ENCODE measurements at places on chromosomes 5 and 9.

GRCh38 chr9:14935106-14935751, 25.0 kb upstream of the FREM1 start:
- no peak for DNase-seq

- DNase-seq: no peak
These were observed 96.3 kb upstream of the DAP start for GRCh38 chr5:10857338-10857733.

- no peak for DNase-seq
These were observed 440.5 kb upstream of the WWC1 start for GRCh38 chr5:167850911-167851310.

- DNase-seq: no peak
These were observed 19.0 kb upstream of the FAM169A start for GRCh38 chr5:74885170-74885569.

DNA sequence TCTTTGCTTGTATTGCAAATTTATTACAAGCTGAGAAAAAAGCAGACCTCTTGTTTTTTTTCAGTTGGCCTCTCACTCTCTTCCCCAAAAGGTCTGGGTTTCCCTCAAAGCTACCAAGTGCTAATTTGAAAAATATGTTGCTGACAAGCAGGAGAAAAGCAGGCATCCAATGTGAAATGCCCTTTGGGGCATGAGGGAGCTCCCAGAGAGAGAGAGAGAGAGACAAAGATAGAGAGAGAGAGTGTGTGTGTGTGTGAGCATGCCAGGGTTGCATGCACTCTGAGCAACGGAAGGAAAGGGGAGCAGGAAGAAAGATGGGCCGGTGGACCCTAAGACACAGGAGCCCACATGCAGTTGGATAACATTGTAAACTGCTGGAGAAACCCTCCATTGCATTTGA, 358.4 kb downstream of the TMEM38B start:
- no peak for DNase-seq

GRCh38 chr9:110047955-110048402, 160.0 kb downstream of the C9orf152 start:
- peak; percentile 11 for DNase-seq

- DNase-seq: no peak
These were observed 95.1 kb upstream of the DNAH5 start for GRCh38 chr5:14039576-14039975.

- no peak for DNase-seq
These were observed 25.2 kb downstream of the CCL28 start for GRCh38 chr5:43386960-43387362.

- no peak for DNase-seq
These were observed 19.6 kb downstream of the LPCAT1 start for GRCh38 chr5:1504069-1504595.

- peak; percentile 62 for DNase-seq
These were observed 9.1 kb upstream of the ERMP1 start for GRCh38 chr9:5841771-5842573.

- DNase-seq: peak; percentile 31
These were observed 39.2 kb upstream of the NEK6 start for GRCh38 chr9:124218438-124218982.

DNA sequence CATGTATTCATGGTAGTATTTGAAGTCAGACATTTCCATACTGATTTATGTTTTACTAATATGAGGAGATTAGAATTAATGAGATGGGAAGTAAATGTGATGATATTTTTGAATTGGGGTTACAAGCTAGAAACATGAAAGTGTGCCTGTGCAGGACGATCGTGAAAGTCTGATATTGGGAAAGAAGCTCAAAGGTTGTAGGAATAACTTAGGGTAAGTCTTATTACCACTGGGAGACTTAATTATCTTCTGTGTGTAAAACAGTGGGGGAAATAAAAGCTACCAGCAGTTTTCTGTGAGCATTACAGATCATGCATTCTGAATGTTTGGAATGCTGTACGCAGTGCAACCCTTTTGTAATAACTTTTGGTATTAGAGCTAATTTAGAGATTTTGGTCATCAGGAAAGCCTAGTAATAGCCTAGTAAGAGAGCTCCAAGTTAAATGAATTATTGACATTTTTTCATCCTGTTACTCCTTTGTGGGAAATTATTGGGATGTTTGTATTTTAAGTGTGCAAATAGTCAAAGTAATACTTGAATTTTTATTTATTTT, 153.9 kb downstream of the PCSK5 start:
- DNase-seq: no peak

DNA sequence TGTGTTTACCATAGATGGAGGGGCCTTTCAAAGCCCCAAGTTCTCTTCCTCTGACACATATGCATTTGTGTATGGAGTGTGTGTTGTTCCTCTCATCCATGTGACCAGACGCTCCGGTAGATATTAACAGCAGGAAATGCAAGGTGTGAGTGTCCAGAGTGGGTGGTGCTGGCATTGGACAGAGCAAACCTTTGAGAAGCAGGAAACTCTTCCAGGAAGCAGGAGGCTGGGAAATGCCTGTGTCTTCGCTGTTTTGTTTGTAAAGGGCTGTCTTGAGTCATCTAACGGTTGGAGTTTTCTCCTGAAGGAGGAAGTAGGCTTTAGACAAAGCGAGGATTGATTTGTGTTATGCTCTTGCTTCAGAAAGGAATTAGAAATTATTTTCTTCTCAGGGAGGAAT, 370.9 kb downstream of the PLK2 start:
- no peak for DNase-seq

GRCh38 chr5:138594305-138595058, 19.3 kb upstream of the HSPA9 start:
- no peak for DNase-seq

DNA sequence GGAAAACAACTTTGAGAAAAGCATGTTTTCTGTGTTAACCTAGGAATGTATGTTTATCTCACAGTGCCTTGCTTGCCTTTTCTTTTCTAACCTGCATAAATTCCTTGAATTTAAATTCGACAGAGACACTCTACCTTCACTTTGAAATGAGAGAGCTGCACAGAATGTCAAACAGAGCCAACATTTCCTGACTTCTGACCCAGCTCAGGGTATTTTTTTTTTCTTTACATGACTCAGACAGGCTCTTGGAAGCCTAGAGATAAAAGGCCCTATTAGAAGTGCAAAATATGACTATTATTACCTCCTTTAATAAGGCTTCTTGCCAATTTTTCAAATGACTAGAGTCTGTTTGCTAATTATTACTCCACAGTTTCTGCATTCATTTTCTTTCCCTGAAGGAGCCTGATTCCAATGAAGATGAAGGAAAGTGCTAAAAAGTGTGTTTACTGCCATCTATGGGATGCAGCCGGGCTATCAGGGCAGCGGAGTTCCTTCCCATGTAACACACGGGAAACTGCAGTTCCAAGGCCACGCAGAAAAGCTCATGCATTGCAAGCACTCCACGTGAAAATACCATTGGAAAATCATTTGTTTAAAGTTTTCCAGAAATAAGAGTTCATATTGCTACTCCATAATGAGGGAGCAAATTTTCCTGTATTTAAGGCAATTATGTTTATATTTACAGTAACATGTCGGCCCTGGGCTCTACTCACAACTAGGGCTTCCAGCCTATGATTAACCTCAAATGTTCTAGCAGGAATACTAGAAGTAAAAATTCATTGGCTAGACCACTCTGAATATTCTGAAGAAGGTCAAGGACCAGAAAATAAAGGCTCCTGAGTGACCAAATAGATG, 485.6 kb downstream of the ZSWIM6 start:
- DNase-seq: no peak

GRCh38 chr9:16343249-16344237, 526.9 kb downstream of the BNC2 start:
- no peak for DNase-seq

DNA sequence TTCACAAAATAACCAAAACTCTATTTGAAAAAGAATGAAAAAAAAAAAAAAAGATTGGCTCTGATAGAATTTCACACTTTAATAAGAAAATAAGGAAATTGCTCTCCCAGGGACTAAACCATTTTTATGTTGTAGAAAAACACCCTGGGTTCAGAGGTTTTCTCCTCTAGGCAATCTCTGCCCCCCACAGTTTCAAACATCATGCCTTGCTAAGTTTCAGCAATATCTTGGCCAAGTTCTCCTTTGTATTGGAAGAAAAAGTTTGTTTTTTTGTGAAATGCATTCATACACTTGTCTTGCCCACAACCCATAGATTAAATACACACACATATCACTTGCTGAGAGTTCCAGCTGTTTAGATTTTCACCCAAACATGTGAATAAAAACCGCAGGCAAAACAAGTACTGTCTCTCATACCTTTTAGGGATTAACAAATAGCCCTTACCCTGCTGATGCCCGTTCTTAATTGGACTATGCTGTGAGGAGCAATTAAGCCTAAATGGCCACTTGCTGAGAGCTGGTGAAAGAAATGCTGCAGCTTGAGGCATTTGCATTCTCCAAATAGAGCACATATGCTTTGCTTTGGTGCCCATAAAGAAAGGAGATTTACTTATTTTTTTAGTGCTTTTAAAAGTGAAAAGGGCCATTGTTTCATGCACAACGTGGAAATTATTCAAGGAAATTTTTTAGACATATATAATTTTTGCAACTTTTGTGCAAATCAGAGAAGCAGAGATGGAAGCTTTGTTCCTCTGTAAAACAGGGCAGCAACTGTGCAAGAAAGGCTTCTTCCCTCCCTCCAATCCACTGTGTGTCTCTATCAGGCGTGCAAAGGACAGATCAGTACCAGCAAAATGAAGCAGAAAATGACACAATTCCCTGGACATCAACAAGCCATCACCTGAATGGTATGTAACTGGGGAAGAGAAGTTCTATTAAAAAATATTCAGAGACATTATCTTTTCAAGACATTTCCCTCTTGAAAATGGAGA, 262.4 kb upstream of the KIF2A start:
- DNase-seq: no peak

GRCh38 chr9:21428235-21428634, 12.0 kb upstream of the IFNA1 start:
- DNase-seq: no peak

- no peak for DNase-seq
These were observed 166.2 kb downstream of the HSD17B3 start for GRCh38 chr9:96135753-96136290.

DNA sequence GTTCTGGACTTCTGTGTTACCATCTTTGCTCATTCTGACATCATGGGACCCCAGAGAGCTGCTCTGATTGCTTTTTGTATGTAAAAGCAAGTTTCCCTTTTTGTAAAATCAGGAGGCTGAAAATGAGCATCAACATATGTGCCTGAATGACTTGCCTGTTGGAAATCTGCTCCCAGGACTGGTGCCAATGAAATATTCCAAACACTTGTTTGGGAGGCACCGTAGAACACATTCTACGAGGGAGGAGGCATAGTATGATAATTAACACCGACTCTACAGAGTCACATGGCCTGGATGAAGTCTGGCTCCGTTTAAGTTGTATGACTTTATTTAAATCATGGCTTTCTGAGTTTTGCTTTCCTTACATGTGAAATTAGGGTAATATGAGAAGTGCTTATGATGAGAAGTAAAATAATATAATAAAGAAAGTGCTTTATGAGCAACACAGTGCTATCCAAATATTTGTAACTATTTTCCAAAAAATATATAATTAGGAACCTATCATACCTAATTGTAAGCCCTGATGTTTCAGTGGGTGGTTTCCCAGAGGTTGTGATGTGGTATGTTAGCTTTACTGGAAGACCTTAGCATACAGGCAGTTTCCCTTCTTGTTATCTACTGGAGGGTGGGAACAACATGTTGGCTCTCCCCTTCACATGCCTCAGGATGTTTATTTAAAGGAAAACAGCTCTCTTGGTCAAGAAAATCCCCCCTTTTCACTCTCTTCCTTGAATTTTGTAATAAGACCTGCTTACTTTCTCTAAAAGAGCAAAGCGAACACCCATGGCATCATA, 238.1 kb downstream of the FBXL7 start:
- DNase-seq: no peak

DNA sequence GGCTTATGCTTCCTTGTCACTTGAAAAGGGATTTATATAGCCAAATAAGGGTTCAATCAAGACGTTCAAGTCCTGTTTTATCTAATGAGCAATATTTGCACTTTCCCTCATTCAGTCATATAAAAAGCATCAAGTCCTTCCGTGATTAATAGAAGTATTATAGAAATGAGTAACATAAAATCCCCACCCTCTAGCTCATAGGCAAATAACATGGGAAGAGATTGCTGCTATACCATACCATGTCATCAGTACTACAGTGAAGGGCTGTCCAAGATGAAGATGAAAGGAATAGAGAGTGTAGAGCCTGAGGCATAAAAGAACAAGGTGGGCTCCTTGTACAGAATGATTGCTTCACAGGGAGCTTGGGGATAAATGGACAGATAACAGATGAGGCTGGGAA, 20.4 kb upstream of the PAPPA start:
- DNase-seq: no peak

DNA sequence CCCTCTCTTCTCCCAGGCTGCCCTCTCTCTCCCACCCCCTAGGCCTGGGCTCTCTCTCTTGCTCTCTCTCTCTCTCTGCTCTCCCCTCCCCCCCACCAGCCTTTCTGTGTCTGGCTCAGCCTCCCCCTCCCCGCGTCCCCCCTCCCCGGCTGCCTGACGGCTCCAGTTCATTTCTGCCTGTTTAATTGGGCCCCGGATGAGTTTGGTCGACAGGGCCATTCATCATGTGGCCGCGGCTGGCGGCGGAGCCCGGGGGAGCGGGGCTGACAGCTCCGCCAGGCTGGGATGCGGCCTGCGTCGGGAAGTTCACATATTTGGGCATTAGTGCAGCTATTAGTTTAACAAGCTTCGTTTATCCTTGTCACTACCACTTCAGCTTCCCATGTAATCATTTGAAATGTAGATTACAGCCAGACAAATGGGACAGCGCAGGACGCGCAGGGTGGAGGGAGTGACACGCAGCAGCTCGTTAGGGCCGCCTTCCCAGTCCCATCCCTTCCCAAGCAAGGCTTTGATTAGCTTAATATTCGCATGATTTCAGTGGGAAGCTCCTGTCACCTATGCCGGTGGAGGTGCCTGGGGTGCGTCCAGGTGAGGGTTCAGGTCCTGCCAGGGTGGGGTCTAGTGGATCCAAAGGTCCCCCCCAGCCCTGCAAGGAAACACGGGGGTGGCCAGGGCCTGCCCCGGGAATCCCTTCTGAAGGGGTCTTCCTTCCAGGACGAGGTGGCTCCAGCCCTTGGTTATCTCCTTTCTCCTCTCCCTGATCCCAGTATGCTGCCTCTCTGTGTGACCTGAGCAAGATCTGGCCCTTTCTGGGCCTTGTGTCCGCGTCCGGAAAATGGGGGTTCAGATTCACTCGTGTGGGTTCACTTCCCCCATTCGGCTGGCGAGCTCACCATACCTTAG, 214.8 kb downstream of the PAX5 start:
- no peak for DNase-seq
